ENCODE measurements at places on chromosomes 2 and 18. TPM values are rescaled to one million over a fixed set of nuclear protein-coding genes. Genes with fewer than 3 reads are reported as not detected.
A peak's percentile ranks its signal among the peaks of the same experiment; 100 is the strongest.

- no peak for DNase-seq
Measured at GRCh38 chr2:215931256-215931903, 82.0 kb downstream of the MREG start.

GRCh38 chr2:241573741-241574140 lies 15.2 kb downstream of the BOK start:
- no peak for DNase-seq

The ANO7 gene
- total RNA-seq: 1.1 TPM

The SERPINB12 gene
- not detected for total RNA-seq

DNA sequence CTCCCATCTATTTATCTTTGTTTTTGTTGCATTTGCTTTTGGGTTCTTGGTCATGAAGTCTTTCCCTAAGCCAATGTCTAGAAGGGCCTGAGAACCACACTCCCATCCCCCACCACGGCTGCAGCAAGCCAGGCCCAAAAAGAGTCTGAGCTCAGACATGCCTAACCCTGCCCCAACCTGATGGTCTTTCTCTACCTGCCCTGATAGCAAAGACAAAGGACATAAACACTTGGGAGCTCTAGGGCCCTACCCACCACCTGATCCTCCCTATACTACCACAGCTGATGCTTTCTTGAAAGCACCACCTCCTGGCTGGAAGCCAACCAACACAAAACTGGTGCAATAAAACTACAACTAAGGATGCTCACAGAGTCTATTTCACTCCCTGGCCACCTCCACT lies 233.4 kb downstream of the WDR7 start:
- DNase-seq: no peak

DNA sequence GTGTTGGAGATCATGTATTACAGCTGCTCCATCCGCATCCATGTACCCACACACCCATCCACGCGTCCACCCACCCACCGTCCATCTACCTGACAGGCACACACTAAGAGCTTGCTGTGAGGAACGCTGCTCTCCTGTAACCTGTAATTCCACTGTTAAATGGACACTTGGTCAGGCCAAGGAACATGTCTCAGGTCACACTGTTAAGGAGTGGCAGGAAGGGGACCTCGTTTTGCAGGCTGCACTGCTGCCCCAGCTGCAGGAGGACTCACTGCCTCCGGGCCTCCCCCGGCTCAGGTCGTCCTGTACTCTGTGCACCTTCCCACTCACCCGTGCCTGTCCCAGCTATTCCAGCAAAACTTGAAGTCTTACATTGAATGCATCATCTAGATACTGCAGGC lies 170.5 kb downstream of the EIPR1 start:
- no peak for DNase-seq

GRCh38 chr18:69564602-69565001 lies 163.9 kb downstream of the DOK6 start:
- DNase-seq: no peak

DNA sequence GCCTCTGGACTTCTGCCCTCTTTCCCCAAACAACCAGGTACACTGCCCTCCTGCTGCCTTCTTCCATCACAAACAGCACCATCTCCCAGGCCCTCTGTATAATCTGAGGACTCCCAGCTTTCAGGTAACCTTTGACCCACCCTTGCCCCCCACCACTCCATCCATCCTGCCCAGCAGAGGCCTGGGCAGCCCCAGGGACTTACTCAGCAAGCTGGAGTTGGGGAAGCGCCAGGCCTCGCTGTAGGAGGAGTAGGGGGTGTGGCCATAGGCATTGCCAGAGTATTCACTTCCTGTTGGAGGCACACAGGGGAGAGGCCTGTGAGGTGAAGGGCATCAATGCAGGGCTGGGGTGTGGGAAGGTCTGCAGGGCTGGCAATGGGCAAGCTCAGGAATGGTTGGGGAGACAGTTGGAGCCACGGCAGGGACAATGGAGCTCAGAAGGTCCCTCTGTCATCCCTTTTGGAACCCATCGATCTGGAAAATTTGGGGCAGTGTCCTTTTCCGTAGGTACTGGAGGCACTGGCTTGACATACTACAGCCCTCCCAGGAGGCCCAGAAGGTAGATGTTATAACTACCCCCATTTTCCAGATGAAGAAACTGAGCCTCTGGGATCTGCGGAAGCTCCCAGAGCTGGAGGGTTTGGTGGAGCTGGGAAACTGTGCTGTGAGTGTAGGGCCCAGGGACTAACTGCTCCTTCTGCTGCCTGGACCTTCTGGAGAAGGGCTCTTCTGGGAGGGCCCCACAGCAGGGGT lies 46.3 kb downstream of the PSD4 start:
- peak; percentile 68 for DNase-seq

DNA sequence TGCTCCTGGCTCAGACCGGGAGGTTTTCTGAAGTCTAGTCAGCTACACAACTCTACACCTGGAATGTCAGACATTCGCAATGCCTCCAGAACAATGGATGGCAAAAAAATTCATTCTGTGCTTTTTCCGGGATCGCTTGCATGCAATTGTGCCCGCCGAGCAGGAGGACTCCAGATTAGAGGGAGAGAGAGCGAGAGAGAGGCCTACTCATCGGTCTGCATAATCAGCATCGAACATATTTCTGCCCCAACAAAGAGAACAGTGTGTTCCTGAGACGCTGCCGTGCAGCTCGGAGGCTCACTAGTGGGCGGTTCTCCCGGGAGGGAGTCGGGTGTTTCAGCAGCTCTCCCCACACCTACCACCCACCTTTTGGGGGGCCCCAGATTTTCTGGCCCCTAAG lies 117.1 kb downstream of the KLHL29 start:
- DNase-seq: no peak

DNA sequence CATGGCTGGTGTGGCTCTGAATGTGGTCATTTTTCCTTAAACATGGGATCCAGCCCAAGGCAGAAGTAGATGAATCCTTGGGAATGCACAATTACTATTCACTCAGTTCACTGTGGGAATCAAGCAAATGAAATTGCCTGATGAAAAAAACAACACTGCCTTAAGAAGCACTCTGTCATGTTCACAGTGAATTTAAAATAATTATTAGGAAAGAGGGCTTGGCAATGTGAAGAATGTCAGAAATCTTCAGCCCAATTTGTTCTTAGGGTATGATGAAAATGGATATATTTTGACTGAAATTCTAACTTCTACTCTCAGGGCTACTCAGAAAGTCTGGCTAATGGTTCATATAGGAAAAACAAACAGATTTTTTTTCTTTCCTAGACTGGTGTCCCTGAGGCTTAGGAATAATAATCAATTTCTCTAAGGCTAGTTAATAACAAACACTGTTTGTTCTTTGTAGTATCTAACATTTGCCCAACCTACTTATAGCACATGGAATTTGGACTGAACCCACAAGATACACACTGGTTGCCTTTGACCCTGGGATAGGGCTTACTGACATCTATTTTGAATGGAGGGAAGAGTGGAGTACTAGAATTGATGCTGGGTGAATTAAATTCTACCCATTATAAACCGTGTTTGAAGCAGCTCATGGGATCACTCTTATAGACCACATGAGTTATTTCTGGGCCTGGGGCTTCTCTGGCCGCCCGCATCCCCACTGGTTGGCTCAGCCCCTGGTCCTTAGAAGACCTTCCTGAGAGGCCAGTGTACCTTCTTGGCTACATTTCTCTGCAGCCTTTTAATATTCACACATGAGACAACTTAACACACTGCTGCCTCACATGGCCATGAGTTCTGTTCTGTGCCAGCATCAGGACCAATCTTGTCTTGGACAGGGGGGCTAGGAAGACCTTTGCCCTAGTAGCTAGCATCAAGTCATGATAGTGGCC lies 8.3 kb upstream of the MRPL33 start:
- DNase-seq: no peak

DNA sequence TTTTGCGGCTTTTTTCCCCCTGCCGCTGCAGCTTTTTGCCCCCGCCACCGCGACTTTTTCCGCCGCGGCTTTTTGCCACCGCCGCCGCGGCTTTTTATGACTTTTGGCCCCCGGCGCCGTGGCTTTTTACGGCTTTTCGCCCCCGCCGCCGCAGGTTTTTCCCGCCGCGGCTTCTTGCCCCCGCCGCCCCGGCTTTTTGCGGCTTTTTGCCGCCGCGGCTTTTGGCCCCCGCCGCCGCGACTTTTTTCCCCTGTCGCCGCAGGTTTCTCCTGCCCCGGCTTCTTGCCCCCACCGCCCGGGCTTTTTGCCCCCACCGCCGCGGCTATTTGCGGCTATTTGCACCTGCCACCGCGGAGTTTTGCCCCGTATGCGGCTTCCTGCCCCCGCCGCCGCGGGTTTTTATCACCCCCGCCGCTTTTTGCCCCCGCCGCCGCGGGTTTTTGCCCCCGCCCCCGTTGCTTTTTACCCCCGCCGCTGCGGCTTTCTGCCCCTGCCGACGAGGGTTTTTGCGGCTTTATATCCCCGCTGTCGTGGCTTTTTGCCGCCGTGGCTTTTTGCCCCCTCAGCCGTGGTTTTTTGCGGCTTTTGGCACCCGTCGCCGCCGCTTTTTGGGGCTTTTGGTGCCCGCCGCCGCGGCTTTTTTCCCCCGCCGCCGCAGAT lies 2750.9 kb downstream of the RPIA start:
- peak; percentile 31 for DNase-seq

- DNase-seq: no peak
Measured at GRCh38 chr2:134677856-134678756, 40.7 kb downstream of the TMEM163 start.

The MC5R gene
- total RNA-seq: not detected

Data from left ventricle myocardium superior (tissue), 1 donor.